Muscle of back (tissue), 13 donors: ENCODE measurements at places on chromosomes 2 and 18. TPM values are rescaled to one million over a fixed set of nuclear protein-coding genes. Genes with fewer than 3 reads are reported as not detected.
A peak's percentile ranks its signal among the peaks of the same experiment; 100 is the strongest.

DNA sequence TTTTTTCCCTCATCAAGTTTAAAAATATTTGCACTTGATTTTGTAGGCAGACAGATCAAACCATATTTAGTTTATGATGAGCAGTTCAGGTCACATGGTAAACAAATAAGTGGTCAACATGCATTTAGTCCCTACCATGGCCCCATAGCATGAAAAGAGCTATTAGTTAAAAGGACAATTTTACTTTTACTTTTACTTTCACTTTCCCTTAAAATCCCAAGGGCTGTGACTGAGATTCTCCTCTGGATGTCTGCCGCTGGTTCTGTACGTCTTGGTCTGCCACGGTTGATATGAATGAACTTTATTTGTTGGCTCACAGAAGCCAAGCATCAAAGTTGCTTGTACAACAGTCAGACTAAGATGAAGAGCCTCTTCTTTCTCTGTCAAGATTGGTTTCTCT, 626.2 kb upstream of the CDH7 start:
- no peak for DNase-seq

- DNase-seq, result no peak
Observed at GRCh38 chr2:222160125-222160524, 138.7 kb downstream of the PAX3 start.

DNA sequence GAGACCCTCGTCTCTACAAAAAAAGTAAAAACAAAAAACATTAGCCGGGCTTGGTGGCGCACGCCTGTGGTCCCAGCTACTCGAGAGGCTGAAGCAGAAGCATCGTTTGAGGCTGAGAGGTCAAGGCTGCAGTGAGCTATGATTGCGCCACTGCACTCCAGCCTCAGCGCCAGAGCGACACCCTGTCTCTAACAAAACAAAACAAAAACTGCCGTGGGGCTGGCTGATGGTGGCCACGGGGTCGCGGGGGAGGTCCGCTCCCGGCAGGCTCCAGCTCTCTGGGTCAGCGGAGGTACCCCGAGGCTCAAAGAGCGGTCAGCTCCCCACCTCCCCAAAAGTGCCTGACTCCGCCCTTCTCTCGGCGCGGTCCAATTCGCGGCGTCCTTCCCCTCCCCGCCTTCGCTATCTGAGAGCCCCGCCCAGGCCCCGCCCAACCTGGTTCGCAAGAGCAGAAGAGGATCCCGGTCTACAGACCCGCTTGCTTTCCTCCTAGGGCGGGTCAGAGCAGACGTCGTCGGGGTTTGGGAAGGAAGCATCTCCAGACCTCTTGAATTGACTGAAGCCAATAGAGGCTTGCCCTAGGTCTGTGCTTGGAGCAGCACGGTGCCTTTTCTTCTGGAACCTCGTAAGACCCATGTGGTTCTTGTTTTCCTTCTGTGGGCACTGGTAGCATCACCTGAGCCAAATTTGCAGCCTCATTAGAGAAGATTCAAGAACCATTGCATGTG, 7.8 kb downstream of the RAX start:
- DNase-seq, result no peak

DNA sequence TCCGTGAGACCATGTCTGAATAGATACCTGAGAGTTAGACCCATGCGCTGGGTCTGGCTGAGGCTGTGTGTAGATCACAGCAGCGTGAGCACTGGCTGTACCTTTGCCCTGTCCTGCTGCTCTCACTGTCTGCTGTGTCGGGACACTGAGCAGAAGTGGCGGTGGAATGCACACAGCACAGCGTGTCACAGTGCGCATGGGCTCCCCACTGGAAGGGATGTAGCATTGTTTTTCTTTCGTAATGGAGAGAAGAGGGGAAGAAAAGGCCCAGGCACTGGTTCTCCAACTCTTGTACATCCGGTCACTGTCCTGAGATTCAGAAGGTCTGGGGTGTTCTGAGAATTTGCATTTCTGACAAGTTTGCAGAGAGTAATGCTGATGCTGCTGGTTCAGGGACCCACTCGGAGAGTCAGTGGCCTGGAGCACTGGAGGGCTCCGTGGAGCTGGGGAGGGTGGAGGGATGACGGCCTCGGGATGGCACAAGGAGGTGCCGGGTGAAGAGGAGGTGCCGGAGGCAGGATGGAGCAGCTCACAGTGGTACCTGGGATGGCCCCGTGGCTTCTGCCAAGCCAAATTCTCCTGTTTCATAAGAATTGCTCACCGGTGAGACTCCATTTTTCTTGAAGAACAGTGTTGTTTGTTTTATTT, 252.8 kb downstream of the LDLRAD4 start:
- peak; percentile 17 for DNase-seq

DNA sequence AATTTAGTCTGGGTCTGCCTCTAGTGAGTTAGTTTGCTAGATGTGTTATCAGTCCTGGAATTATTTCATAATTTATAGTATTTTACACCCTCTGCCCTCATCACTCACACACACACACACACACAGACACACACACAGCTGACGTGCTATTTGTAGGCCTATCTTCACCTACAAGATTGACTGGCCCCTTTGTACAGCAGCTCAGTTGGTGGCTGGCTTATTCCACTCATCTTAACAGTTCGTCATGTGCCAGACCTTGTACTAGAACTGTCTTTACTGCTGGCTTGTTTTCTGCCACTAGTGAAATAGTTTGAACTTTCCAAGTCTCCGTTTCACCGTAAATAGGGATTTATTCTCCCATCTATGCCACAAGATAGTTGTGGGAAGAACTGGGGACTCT, 21.3 kb downstream of the CENPO start:
- no peak for DNase-seq

DNA sequence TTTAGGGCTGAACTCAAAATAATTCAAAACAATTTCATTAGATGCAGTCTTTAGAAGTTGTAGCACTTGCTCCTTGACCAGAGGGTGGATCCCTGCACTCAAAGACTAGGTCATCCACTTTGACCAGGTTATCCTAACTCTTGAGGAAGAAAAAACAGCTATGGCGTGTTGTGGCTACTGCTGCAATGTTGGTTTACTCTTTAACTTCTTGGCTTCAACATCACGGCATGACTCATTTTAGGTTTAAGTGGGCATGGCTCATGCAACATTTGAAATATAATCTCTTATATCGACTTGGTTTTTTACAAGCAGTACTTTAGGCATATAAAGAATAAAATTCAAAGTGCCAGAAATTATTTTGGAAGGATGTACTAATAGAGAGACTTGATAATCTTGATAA, 35.4 kb downstream of the ANKRD29 start:
- DNase-seq, result no peak

- no peak for DNase-seq
Observed at GRCh38 chr2:118510807-118511206, 336.6 kb downstream of the EN1 start.

- peak; percentile 82 for DNase-seq
Observed at GRCh38 chr18:35231052-35231451, 9.8 kb upstream of the ZNF397 start.

- no peak for DNase-seq
Observed at GRCh38 chr2:105335469-105335868, 1.9 kb upstream of the C2orf49 start.

GRCh38 chr18:79518028-79518682, 122.4 kb downstream of the NFATC1 start:
- DNase-seq, result no peak

- DNase-seq, result no peak
Observed at GRCh38 chr2:75353131-75353530, 153.8 kb upstream of the TACR1 start.

DNA sequence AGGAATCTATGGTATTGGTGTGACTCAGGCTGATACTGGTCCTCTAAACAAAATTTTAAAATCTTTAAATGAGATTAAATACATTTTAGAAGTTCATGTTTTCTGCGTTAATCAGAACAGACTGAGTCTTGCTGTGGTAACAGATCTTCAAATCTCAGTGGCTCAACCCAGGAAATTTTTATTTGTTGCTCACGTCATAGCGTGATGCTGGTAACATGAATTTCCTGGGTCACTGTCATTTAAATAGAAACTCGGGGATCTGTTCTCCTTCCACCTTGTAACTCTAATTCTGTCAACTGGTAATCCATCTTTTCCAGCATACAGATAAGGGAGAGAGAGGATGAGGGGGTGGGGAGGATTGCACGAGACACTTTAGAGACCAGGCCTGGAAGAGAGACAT, 90.0 kb downstream of the CDC42EP3 start:
- no peak for DNase-seq

DNA sequence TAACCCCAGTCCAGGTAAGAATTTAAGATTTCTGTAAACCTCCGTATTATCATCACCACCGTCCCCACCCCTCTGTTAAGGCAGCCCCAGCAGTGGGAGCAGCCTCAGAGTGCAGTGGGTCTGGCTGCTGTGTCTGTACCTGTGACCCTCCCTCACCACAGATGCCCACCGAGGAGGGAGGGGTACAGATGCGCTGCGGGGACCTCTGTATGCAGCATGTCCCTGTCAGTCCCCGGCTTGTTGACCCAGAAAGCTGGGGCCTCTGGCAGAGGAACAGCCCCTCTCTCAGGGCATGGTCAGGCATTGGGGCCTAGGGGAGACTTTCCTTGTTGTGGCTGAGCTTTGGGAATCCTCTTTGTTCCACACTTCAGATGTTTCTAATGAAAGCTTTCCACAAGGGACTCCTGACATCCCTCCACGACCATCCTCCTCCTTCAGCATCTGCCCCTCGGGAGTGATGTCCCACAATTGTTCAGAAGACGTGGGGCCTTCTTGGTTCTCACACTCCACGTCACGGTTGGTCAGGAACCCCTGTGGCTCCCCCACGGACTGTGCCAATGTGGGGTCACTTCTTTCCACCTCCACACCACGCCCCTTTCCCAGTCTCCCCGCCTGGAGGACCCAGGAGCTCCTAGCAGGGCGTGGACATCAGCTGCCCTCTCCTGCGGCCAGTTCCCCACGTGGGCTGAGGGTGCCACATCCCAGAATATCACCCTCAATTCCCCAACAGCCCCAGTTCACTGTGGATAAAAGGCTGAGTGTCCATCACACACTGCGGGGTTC, 384.2 kb upstream of the MYT1L start:
- no peak for DNase-seq

GRCh38 chr2:169393068-169393590, 30.8 kb upstream of the LRP2 start:
- DNase-seq, result no peak

DNA sequence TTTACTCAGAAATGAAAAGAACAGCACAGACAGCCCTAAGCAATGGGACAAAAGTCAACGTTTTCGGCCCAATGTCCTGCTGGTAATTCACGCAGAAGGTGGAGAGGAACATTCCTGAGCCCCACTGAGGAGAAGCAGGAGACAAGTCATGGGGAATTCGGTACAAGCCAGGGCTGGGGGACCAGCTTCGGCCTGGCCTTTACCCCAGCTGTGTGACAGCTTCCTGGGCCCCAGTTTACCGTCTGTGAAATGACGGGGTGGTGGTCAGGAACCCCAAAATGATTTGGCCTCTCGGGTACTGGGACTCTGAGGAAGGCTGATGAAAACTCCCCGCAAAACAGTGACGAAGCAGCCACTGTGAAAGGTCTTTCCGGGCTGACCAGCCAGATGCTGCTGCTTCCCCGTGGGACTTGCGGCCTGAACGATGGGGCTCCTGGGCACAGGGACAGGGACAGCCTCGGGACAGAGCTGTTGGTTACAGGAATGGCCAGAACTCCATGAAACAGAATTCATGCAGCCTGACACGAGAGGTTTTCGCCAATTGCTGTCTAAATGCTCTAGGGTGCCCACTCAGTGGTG, 21.6 kb downstream of the KIF1A start:
- DNase-seq, result no peak

DNA sequence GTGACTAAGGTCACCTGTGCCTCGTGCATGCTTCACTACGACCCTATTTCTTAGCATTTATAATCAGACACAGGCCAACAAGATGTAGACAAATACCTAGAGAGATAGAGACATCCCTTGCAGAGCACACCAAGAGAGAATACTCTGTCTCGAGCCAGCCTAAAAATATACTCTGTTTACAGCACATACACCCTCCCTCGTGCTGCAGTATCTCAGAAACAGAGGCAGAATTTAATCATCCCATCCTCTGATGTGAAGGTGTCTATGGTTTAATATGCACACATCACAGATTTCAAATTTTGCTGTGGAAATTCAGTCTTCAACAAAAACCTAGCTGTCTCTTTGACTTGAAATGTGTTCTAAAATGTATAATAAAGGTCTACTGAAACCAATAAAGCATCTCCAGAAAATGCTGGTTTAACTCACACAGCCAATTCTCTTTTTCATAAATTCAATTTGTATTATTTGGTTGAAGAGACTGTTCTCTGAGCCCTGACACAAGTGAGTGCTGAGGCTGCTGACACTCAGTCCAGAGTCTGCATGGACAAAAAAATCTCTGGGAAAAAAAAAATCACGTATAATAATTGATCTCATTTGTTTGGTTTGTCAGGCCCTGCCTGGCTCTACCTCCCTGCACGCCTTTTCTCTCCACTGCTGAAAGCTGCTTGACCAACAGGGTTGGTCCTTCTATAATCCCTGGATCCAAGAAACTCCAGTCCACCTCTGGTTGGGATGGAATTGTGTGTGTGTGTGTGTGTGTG, 142.0 kb upstream of the FSHR start:
- DNase-seq, result no peak

DNA sequence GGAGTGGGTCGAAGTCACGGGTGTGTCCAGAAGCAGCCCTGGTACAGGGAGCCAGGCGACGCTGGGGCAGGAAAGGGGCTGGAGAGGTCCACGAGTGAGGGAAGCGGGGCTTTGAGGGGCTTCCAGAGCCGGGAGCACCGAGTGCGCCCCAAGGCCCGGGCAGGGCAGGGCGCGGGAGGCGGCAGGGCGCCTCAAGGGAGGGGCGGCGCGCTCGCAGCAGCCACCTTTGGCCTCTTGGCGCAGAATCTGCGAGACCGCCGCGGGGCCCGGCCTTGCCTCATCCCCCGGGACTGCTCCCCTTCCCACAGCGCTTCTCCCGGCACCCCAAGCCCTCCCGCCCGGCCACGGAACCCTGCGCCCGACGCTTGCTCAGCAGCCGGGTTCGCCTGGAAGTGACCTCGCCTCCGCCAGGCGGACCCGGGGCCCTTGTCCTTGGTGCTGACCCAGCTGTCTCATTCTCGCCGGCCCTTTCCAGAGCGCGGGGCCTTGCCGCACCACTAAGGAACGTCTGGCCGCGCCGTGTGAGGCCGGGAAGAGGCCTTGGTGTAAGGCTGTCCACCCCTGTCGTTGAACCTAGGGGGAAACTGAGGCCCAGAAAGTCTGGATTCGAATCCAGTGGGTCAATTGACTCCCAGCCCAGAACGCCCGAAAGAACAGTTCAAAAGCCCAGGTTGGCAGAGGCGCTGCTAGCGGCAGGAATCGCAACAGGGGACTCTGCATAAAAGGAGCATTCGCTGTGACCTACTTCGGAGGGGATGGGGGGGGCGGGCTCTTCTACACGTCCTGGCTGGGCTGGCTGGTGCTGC, 584 bp upstream of the DNER start:
- peak; percentile 73 for DNase-seq

GRCh38 chr2:240304746-240305161, 130.7 kb upstream of the GPC1 start:
- no peak for DNase-seq

Gene ASXL2
- polyA plus RNA-seq, result 10.3 TPM

Gene RAX
- not detected for polyA plus RNA-seq

Gene NCKAP5
- 7.3 TPM for polyA plus RNA-seq

Gene C2orf76
- polyA plus RNA-seq, result 10.1 TPM

Gene TXNDC2
- 0.08 TPM for polyA plus RNA-seq

Gene PSTPIP2
- polyA plus RNA-seq, result 3.4 TPM

Gene ANTXR1
- polyA plus RNA-seq, result 197 TPM

Gene IL1R1
- polyA plus RNA-seq, result 10.5 TPM

Gene DES
- polyA plus RNA-seq, result 3,691 TPM

Gene PROC
- 0.46 TPM for polyA plus RNA-seq

Gene PPP1R1C
- 1.2 TPM for polyA plus RNA-seq

Gene CRYGC
- not detected for polyA plus RNA-seq

Gene G6PC2
- polyA plus RNA-seq, result not detected

Gene SCN9A
- polyA plus RNA-seq, result 4.1 TPM
